ENCODE measurements at places on chromosomes 13 and 19. TPM values are rescaled to one million over a fixed set of nuclear protein-coding genes. Genes with fewer than 3 reads are reported as not detected.

DNA sequence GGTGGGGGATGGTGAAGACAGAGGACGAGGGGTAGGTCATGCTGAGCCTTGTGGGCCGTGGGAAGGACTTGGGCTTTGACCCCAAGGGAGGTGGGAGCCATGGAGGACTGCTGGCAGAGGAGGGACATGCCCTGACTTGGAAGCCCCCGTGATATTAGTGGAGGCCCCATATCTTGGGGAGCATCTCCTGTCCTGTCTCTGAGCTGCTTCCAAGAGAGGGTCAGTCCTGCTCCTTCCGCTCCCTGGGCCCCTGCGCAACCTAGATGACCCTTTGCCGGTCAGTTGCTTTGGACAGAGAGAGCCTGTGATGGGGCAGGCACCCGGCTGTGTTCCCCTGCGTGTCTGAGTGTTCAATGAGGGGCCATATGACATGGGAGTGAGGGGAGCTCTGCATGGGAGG, 5.2 kb downstream of the TLE6 start:
- no peak for DNase-seq

DNA sequence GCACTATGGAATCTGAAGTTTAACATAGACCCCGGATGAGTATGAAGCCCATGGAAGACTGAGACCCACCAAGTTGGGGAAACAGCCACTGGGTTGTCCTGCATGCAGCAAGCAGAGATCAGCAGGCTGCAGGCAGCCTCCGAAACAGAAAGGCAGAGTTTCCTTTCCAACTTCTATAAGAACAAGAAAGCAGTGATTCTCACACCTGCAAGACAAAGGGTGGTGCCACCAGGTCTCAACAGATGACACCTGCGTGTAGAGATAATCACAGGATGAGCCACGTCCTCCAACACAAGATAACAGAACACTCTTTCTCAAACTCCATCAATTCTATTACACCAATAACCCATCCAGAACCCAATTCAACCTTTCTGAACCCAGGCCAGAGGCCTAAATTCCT, 457.9 kb downstream of the FOXO1 start:
- no peak for DNase-seq

DNA sequence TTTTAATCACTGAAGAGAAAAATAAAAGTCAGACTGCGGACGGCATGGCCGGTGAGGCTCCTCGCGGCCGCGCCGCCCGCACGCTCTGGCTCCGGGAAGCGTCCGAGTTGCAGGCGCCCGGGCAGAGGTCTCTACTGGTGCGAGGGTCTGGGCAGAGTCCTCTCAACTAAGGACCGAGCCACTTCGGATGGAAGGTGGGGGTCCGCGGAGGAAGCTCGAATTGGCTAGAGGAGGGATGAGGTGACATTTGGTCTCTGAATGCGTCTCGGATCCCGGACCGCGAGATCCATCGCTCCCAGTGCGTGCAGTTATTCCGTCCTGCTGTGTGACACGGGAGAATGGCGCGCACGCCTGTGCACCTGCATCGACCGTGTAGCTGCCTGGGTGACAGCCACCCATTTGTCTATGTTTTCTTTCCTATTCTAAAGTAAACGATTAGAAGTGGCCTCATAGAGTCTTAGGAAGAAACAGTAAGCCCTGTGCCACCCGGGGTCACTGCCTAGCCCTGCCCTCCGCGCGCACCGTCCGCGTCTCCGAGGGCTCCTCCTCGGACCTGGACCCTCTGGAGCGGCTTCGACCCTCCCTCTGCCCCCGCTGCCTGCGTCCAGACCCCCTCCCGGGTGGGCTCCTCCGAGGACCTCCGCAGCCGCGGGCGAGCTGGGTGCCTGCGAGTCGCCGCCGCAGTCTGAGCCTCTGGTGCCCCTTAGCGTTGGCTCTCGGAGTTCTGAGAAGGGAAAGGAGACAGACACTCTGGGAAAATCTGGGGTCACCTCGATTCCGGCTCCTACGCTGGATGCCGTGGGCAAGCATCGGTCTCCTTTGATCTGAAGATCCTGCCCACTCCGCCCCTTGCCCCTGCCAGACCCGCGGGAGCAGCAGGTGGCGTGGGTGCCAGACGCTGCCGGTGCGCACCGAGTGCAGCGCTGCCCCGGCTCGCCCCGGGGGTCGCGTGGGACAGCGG, 347.4 kb downstream of the LIG4 start:
- DNase-seq = peak; percentile 68

DNA sequence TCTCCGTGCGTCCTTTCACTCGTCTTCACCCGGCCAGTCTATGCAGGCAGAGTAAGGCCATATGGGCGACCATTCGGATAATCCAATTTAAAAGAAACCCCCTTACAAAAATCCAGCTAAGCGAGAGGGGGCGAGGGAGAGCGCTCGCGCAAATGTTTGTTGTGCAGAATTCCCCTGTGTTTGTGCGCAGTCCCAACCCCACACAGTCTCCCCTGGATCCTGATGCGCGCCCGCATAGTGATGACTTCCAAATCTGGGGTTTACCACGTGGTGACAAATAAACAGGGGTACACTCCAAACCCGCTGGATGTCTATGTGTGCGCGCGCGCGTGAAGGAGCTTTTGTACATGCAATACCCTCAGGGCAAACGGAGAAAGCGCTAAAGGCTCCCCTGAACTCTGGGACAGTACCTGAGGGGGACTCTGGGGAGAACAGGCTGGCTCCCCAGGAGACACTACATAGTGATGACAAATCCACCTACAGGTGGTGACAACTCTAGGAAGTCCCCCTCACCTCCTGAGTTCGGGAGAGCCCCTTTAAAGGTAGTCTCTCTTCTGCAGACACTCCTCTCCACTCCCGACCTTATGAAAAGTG, 8.5 kb downstream of the SOX21 start:
- no peak for DNase-seq

DNA sequence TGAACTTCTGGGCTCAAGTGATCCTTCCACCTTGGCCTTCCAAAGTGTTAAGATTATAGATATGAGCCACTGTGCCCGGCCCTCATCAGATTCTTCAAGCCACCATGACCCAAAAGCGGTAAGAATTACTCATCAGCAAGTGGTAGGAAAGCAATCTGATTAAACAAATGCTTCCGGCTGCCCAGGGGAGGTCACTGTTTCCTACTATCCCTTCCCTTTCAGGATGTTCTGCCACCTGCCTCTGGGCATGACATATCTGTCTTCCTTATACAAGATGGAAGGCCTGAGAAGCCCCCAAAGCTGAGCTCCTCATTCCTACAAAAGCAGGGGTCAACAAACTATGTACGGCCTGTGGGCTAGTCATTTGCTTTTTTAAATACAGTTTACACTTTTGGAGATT, 7.0 kb downstream of the ABHD8 start:
- DNase-seq = no peak

- DNase-seq = no peak
These were observed 805.9 kb downstream of the PCDH17 start for GRCh38 chr13:58437427-58437826.

- DNase-seq = no peak
These were observed 494 bp downstream of the NCLN start for GRCh38 chr19:3186160-3186688.

GRCh38 chr19:40625406-40626120, 24.4 kb downstream of the LTBP4 start:
- DNase-seq = no peak

- DNase-seq = no peak
These were observed 263 bp downstream of the RHPN2 start for GRCh38 chr19:33064458-33064791.

DNA sequence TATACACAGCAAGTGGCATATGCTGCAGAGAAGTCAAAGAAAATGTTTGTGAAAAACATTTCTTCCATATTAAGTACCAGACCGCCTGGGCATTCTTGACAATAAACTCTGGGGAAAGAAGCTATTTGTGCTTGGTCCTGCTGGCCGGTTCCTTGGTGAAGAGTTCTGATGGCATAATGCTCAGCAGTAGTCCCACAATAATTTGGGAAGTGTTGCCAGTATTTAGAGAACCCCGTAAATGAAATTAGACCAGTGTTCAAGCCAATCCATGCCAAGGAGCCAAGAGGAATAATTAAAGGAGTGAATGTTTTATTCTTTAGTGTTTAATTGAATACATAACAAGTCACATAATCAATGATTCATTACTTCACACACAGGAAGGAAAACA, 6.3 kb downstream of the KCTD12 start:
- no peak for DNase-seq

DNA sequence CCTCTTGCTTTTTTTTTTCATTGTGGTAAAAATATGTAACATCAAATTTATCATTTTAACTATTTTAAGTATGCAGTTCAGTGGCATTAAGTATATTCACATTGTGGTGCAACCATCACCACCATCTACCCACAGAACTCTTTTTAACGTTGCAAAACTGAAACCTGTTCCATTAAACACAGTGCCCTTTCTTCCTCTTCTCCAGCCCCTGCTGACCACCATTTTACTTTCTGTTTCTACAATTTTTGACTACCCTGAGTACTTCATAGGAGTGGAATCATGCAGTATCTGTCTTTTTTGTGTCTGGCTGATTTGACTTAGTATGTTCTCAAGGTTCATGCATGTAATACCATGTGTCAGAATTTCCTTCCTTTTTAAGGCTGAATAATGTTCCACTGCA, 153.1 kb downstream of the FGF9 start:
- no peak for DNase-seq

GRCh38 chr13:113819731-113820715, 43.9 kb downstream of the GAS6 start:
- DNase-seq = no peak

GRCh38 chr13:107865643-107866031, 349.7 kb downstream of the LIG4 start:
- DNase-seq = no peak

GRCh38 chr19:30214651-30215051, 157.5 kb upstream of the ZNF536 start:
- DNase-seq = no peak

- no peak for DNase-seq
These were observed 115.3 kb downstream of the NALCN start for GRCh38 chr13:101301053-101301452.

FIZ1 gene
- 22.9 TPM for total RNA-seq

PCDH8 gene
- total RNA-seq = 14.5 TPM

LIM2 gene
- not detected for total RNA-seq
